ENCODE measurements at places on chromosomes 4 and X.

GRCh38 chr4:20639346-20639745 lies 60.9 kb upstream of the PACRGL start:
- no peak for DNase-seq

- DNase-seq, result no peak
These were observed 2342.1 kb downstream of the PCDH7 start for GRCh38 chr4:33062155-33062806.

- no peak for DNase-seq
These were observed 40.4 kb downstream of the GAK start for GRCh38 chr4:891747-892146.

- peak; percentile 4 for DNase-seq
These were observed 45.4 kb downstream of the CXorf58 start for GRCh38 chrX:23952984-23953907.

GRCh38 chr4:148055844-148056243 lies 324.0 kb downstream of the ARHGAP10 start:
- no peak for DNase-seq

GRCh38 chrX:13369256-13370030 lies 49.6 kb upstream of the ATXN3L start:
- no peak for DNase-seq
